ENCODE measurements at places on chromosomes 12 and 14.

DNA sequence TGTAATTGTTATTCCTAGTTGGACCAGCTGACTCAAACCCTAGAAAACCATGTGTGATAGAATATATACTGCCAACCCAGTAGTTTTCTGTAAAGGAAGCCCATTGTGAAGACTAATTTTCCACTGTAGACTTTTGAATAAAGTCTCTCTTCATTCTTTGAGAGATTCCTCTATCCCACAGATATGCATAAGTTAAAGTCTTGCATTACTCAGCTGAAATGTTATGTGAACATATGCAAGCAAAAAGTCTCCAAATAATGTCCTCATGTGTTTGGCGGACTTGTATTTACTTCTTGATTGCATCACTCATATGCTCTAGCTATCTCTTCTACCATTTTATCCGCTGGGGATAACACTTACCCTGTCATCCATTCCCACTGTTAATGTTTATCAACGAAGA is 35.1 kb upstream of the OTOGL start:
- no peak for DNase-seq

- no peak for DNase-seq
Observed at GRCh38 chr14:25953532-25954139, 644.2 kb downstream of the NOVA1 start.

- DNase-seq = no peak
Observed at GRCh38 chr14:96627811-96628775, 125.9 kb downstream of the PAPOLA start.

DNA sequence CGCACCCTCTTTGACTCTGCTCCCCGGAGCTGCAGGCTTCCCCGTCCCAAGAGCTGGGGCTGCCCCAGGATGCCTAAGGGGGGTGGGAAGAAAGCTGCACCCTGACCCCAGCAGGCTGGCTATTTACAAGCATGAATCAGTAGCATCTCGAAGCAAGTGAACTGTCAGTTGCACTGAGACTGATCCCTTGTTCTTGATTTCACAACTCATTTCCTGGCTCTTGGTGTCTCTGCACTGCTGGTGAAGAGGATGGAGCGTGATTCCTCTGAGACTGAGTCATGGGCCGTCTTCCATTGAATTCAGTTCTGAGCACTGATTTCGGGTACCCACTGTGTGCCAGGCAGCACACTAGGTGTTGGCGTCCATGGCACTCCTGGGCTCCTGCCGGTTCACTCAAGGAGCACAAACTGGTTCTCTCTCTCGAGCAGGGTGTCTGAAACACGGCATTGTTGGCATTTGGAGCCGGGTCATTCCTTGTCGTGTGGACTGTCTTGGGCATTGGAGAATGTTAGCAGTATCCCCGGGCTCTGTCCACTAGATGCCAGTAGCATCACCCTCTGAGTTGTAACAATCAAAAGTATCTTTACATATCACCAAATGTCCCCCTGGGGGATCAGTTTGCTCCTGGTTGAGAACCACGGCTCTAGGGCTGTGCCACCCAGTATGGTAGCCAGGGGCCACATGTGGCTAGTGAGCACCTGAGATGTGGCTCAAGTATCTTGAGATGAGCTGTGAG is 86.9 kb downstream of the RIN3 start:
- no peak for DNase-seq

DNA sequence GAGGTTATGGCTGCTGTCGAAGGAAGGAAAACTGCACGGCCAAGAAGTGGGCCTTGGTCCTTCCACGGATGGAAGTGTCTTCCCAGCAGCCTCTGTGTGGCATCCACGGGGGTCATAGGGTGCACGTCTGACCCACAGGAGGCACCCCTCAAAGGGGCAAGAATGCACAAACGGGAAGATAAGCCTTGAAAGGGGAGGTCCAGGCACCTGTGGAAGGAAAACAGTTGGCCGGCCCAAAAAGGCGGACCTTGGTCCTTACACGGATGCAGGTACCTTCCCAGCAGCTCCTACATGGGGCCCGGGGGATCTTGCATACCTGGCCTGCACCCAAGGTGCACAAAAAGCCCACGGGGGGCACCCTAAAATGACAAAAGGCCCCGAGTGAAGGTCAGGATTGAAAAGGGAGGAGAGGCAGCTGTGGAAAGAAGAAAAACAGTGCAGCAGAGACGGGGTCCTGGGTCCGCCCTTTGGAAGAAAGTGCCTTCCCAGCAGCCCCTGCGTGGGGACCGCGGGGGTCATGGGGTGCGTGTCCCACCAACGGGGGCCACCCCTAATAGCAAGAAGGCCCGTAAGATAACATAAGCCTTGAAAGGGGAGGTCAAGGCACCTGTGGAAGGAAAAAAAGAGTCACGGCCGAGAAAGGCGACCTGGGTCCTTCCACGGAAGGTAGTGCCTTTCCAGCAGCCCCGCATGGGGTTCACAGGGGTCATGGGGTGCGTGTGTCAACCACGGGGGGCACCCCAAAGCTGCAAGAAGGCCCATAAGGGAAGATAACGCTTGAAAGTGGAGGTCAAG is 276.1 kb downstream of the ALG10 start:
- no peak for DNase-seq

GRCh38 chr12:125491553-125491952 is 426.3 kb downstream of the AACS start:
- DNase-seq = no peak

DNA sequence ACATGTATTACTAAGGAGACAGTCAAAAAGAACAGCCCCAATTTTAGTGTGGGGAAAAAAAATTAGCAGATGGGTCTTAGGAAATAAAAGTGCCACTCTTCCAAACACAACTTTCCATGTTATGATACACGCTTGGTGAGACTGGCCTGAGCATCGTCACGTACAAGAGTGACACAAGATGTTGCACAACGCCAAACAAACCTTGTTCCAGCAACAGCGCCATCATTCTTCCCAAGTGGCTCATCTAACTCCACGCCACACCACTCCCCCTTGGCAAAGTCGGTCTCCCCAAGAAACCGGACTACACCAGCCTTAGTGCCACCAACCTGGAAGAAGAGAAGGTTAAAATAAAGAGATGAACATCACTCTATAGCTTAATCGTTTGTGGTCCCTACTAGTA is 58.7 kb downstream of the CLIP1 start:
- no peak for DNase-seq
